ENCODE measurements at places on chromosomes 6 and 20. TPM values are rescaled to one million over a fixed set of nuclear protein-coding genes. Genes with fewer than 3 reads are reported as not detected.

The MKKS gene
- 17.5 TPM for total RNA-seq

The FAM209B gene
- total RNA-seq = not detected

The CST7 gene
- 0.25 TPM for total RNA-seq

The CRIP3 gene
- 3.0 TPM for total RNA-seq

Measured in temporal lobe (tissue), 4 donors.